ENCODE measurements at places on chromosomes 12 and 14. TPM values are rescaled to one million over a fixed set of nuclear protein-coding genes. Genes with fewer than 3 reads are reported as not detected.

ASB2 gene
- total RNA-seq = not detected

CAPZA3 gene
- 0.36 TPM for total RNA-seq

CARMIL3 gene
- total RNA-seq = 4.9 TPM

GRCh38 chr14:64966976-64967375 is 5.2 kb downstream of the RAB15 start:
- no peak overlapping the region for H3K4me3 ChIP-seq
- H3K27me3 ChIP-seq = peaks cover 18% of the 10 kb centered on the region
- peaks cover 4% of the 10 kb centered on the region for H3K36me3 ChIP-seq
- no peak for DNase-seq
- H3K27ac ChIP-seq = peak overlapping the region; percentile 73
- peaks cover 13% of the 10 kb centered on the region for H3K4me1 ChIP-seq

DNA sequence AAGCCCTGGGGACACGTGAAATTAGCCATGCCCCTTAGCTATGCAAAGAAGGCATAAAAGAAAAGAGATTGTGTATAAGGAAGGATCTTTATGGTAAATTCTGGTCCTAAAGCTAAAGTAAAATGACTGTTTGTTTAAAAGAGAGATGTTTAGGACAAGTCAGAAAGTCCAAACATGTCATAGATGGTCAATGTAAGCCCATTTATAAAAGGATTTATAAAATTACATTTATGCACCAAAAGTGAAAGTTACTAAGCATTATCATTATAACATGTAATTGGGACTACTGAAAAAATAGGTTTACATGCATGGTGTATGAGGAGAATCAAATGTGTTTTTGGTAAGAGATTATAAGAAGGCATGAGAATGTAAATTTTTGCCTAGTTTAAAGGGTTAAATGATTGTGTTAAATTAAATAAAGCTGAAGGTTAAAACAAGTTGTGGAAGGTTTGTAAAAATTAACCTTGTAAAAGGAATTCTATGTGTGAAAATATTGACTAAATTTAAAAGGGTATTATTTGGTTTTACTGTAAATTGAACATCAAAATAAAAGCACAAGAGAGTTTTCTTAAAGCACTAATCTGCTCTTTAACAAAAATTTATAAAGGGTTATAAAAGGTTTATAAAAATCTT is 50.4 kb upstream of the TSPAN8 start:
- H3K36me3 ChIP-seq = peaks cover 6% of the 10 kb centered on the region
- no peak overlapping the region for H3K27ac ChIP-seq
- H3K27me3 ChIP-seq = no peaks in the 10 kb centered on the region
- H3K4me3 ChIP-seq = no peak overlapping the region
- no peaks in the 10 kb centered on the region for H3K4me1 ChIP-seq

- peaks cover 3% of the 10 kb centered on the region for H3K4me1 ChIP-seq
- no peaks in the 10 kb centered on the region for H3K27me3 ChIP-seq
- H3K4me3 ChIP-seq = no peak overlapping the region
- no peak overlapping the region for H3K27ac ChIP-seq
- H3K36me3 ChIP-seq = no peaks in the 10 kb centered on the region
These were observed 88.3 kb downstream of the IRF2BPL start for GRCh38 chr14:76940021-76940760.

- no peak for DNase-seq
- no peaks in the 10 kb centered on the region for H3K27me3 ChIP-seq
- H3K4me3 ChIP-seq = peak overlapping the region; percentile 27
These were observed 27.1 kb downstream of the DAD1 start for GRCh38 chr14:22561661-22562579.

All from progenitor cell of endocrine pancreas (in vitro differentiated cells).